ENCODE measurements at places on chromosomes 13 and 19.

GRCh38 chr19:35336166-35336955, 7.4 kb downstream of the CD22 start:
- no peak for DNase-seq

DNA sequence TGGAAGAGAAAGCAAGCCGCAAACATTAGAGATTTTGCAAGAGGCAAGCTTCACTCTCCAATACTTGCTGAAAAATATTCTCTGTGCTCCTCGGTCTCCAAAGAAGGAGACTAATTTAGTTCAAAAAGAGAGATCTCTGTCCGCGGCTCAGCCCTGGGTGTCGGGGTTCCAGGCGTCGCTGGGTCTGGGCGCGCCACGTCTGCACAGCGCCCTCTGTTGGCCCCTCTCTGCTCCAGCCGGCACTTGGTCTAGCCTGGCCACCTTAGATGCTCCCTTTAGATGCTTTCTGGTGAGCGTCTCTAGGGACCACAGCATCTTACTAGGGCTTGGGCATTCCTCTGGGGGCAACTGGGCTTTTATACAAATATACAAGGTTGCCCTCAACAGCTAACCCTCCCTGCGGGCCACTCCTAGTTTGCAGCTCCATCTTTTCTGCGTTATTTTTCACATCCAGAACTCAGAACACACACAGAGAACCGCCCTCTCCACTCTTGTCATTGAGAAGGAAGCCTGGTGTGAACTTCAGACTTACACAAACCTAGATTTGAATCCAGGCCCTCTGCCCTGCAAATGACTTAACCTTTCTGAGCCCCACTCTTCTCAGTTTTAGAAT, 78.3 kb downstream of the CYSLTR2 start:
- no peak for DNase-seq

DNA sequence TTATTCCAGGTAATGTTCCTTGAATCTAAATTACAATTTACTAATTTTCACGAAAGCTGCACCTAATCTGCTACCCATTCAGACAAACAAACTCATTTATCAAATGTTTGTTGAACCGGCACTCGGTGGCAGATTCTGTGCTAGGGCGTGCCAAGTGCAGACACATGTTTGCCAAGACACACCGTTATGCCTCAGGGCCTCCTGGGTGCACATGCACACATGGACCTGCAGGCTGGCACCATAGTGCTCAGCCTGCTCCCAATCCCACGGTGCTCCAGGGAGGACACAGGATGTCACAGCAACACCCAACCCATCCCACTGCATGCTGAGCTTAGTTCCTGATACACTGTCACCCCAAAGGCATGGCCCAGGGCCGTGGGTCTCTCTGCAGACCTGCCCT, 7.7 kb downstream of the SCGB2B2 start:
- DNase-seq, result no peak

GRCh38 chr13:31908696-31909411, 122.7 kb upstream of the FRY start:
- DNase-seq, result no peak

DNA sequence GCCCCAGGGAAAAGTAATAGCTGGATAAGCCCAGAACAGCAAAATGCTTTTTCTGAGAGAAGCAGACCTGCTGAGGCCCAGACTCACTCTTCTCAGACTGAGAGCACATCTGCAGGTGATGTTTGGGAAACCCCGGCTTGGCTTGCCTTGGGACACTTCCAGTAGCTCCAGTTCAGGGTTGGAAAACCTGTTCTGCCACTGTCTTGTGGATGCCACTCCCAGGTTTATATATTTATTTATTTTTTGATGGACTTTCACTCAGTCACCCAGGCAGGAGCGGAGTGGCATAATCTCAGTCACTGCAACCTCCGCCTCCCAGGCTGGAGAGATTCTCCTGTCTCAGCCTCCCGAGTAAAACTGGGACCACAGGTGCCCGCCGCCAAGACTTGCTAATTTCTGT, 8.0 kb upstream of the SMARCA4 start:
- DNase-seq, result no peak

DNA sequence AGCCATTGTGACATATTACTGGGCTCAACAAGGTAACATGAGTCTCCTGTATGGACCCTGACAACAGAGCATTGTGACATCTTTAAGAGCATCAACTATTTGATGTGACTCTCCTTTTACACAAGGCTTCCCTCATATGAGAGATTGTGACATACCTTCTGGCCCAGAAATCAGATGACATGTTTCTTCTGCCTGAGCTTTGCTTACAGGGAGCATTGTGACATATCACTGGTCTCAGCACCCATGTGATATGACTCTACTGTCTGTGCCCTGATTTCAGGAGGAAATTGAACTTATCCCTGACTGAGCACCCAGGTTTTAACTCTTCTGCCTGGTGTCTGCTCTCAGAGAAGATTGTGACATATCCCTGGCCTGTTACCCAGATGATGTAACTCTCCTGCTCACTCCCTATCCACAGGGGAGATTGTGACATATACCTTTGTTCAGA, 15.9 kb upstream of the ZNF681 start:
- DNase-seq, result no peak

GRCh38 chr13:41651413-41652058, 194.2 kb downstream of the RGCC start:
- no peak for DNase-seq

GRCh38 chr13:45325806-45326205, 15.2 kb downstream of the TPT1 start:
- no peak for DNase-seq

DNA sequence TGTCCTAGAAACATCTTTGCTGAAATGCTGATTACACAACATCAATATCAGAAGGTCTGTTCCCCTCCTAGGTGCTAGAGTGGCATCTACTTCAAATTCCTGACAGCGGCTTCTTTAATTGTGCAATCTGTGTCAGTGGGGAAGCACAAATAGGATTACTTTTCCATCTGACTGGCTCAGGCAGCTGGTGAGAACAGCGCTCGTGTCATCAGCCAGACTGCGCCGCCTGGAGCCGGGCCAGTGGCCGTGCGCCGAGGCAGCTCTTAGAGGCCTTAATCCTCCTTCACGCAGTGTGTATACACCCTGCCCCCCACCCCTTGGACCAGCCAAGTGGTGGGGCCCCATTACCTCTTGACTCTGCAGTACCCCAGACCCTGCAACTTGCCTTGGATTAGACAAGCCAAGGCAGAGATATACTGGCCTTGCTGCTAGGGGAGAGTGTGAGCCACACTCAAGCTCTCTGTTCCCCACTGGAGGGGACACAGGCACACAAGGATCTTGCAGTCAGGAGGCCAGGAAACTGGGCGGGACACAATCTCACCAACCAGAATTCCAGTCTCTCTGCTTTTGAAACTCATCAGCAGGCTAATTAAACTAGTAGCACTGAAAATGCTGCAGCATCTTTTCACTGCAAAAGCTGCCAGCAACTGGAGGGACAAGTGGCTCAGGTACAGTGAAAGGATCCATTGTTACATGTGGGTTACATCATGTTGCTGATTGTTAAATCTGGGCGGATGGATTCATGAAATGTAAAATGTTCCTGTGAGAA, 48.9 kb upstream of the EPHX3 start:
- no peak for DNase-seq

- no peak for DNase-seq
Observed at GRCh38 chr19:51820011-51820410, 25.1 kb downstream of the FPR3 start.
